ENCODE measurements at places on chromosomes 4 and X. TPM values are rescaled to one million over a fixed set of nuclear protein-coding genes. Genes with fewer than 3 reads are reported as not detected.

The NMU gene
- 2.0 TPM for polyA plus RNA-seq

The RTL9 gene
- polyA plus RNA-seq: 1.3 TPM

The CXCL11 gene
- not detected for polyA plus RNA-seq

The EDNRA gene
- polyA plus RNA-seq: 19.0 TPM

The SPIN2A gene
- 3.0 TPM for polyA plus RNA-seq

The CT45A1 gene
- not detected for polyA plus RNA-seq

The MAGEA9B gene
- polyA plus RNA-seq: not detected

The NOCT gene
- polyA plus RNA-seq: 9.9 TPM

The CITED1 gene
- polyA plus RNA-seq: not detected

The CT45A5 gene
- polyA plus RNA-seq: not detected

DNA sequence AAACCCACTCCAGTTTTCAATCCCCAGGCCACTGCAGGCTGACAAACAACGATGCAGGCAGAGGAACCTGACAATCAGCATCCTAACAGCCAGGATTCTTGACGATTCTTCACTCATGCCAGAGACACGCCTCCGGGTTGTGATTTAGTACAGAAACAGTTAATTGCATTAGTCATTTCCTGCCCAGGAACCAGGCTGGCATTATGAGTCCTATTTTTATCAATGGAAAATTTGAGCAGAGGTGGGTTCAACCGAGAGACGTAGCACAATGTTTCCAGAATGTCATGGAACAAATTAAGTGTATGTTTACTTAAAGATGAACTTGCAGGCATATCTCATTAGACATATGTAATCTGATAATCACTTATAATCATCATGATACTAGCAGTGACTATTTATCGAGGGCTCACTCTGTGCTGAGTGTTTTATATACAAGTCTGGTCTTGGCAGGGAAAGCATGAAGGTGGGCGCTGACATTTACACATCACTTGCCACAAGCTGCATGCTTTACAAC, 159.7 kb downstream of the NSUN7 start:
- DNase-seq: peak; percentile 38

DNA sequence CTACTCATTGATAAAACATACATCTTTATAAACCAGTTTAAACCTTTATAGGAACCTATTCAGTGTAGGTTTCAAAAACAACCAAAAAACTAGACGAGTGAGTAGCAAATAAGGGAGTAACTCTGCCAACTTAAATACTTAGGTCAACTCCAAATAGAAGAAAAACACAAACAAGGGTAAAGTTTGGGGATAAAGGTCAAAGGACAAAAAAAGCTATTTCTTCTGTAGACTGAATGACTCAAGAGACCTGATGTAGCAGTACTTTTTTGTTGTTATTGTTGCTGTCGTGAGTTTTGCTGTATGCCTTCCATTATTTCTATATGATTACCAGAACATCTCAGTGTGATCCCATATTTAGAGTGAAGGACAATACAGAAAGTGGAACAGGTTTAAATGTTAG, 199.3 kb downstream of the SPOCK3 start:
- no peak for DNase-seq

GRCh38 chrX:5650904-5651303, 577.8 kb downstream of the NLGN4X start:
- no peak for DNase-seq

DNA sequence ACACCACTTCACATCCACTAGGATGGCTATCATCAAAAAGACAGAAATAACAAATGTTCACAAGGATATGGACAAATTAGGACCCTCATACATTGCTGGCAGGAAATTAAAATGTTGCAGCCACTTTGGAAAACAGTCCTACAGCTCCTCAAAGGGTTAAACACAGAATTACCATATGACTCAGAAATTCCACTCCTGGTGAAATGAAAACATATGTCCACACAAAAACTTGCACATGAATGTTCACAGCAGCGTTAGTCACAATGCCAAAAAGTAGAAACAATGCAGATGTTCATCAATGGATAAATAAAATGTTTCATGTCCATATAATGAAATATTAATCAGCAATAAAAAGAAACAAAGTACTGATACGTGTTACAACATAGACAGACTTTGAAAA, 15.1 kb downstream of the S100G start:
- no peak for DNase-seq

DNA sequence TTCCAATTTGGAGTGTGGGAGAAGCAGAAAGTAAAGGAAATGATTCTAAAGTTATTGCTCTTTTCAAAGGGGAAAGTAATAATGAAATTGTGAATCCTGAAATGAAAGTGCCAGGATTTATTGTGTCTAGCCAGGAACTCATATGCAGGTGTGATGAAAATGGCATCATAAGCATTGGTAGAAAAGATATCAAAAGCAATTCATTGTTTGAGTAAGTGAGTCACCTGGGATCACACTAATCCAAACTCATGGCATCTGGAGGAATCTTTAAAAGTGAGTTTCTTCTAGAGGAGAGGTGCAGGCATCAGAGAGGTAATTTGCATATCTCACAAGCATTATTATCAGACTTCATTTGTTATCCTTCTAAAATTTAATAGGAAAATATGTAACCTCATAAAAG, 84.7 kb downstream of the LARP7 start:
- no peak for DNase-seq

DNA sequence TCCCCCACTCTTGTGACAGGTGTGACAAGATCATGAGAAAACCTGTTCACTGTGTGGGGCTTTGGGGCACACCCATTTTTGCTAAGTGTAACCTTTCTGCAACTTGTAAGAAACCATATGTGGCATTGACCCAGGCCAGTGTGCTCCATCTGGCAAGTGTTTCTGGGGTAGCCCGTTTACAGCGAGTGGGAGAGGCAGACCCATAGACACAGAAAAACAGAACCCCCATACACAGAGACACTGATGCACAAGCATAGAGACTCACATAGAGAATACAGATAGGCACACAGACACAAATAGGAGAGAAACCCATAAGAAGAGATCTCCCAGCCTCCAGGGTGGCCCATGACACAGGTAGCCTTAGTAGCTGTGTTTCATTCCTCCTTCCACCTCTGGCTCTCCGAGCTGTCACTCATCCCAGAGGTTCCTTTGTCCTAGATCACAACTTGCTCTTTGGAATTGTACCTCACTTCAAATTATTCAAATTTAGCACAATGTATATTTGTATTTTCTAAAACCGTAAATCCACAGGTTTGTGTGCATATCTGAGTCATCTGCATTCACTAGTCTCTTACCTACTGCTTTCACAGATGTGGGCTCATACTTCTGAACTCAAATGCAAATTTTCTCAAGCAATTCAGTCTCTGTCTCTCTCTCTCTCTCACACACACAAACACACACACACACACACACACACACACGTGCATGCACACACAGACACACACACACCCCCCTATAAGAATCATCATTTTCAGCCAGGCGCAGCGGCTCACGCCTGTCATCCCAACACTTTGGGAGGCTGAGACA, 114.4 kb downstream of the SH3KBP1 start:
- no peak for DNase-seq

GRCh38 chr4:55033296-55033695, 92.1 kb downstream of the KDR start:
- DNase-seq: no peak

- peak; percentile 79 for DNase-seq
Observed at GRCh38 chr4:173252024-173252935, 81.9 kb downstream of the HMGB2 start.

DNA sequence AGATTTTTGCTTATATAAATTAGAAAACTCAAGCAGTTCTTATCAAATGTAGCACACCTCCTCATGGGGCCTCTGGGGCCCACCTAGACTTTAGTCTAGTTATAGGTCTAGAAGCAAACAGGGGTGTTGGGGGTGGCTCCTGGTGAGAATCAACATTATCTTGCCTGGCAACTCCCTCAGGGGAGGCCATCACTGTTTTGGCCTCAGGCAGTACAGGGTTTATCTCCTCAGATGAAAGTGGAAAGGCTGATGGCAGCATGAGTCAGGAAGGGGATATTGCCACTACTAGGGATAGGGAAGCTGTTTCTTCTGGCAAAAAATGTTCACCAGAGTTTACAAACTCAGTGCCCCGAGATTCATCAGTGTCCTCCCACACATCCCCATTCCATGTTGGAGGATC, 232.4 kb upstream of the BMP3 start:
- no peak for DNase-seq

DNA sequence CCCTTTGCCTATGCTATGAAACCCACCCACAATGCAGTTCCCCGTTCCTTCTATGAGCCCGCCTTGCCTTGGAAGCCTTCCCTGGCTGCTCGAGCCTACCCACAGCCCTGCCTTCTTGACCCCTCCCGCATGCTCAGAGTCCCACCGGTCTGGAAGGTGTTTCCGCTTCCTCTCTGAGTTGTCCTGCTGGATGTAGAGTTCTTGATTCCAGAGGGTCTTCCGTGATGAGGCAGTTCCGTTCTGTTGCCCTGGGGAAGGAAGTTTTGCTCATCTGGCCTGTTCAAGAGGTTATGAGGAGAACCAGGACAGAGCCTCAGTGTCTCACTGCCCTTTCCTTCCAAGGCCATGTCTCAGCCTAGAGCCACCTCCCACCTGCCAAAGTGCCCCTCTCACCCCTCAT, 7.5 kb downstream of the GPKOW start:
- no peak for DNase-seq

DNA sequence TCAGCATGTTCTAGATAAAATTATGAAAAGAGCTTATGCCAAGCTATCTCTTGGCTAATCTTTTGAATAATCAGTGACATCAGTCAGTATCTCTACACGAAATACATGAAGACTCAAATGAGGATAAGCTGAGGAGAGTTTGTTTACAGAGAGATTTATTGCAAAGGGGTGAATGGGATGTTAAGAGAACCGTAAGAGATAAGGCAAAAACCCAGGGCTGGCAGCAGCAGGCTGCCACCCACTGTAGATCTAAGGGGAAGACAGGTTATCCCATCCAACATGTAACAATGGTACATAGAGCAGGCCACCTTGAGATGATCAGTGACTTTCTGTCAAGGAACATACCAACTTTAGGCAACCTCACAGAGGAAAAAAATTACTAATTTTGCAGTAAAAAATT, 432.1 kb upstream of the NR3C2 start:
- peak; percentile 28 for DNase-seq

DNA sequence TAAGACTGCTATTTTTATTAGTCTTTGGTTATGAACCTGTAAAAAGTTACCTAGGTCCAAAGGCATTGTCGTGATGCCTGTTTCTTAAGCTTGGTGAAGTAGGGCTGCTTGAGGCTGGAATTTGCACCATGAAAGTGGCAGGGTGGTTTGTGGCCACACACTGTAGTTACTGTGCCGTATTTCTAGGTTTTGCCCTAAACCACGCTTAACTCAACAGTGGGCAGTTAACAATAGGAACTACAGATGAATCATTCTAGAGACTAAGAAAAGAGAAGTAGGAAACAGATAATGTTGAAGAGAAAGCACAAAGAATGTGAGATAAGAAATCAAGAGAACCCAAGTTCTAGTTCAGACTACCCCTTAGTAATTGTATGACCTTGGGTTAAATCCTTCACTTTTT, 11.5 kb downstream of the ETNPPL start:
- DNase-seq: no peak

- no peak for DNase-seq
Observed at GRCh38 chrX:115486510-115486909, 74.5 kb upstream of the PLS3 start.

DNA sequence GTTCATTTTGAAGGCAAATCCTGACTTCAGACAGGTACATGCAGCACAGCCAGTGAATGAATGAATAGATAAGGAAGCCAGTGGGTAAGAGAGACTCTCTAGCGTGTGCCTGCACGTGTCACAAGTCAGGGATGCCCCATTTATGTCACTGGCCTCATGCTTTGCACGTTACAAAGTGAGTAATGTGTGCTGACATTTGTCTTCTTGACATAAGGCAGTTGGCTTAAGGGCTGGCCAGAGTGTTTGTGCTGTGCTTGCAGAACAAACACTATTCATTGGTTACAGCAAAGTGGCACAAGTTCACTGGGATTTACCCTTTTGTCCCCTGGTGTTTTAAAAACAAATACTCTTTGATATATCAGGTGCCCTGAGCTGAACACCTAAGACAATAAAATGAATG, 55.9 kb downstream of the CRMP1 start:
- DNase-seq: peak; percentile 28

DNA sequence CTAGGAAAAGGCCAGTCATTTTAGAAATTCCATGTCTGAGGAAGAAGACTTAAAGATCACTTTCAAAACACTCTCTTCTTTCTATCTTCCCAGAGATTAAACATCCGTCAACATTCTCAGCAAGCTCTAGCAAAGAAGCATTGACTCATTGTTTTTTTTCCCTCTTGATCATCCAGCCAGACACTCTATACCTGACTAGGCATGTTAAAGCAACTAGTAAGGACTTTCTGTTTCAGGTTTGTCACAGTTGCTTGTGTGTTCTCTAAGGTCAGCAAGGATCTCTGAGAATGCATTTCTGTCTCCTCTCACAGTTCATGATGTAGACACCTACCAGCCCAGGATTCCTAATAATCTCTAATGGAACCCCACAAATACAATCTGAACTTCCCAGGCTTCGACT, 112.2 kb downstream of the IL13RA2 start:
- no peak for DNase-seq

DNA sequence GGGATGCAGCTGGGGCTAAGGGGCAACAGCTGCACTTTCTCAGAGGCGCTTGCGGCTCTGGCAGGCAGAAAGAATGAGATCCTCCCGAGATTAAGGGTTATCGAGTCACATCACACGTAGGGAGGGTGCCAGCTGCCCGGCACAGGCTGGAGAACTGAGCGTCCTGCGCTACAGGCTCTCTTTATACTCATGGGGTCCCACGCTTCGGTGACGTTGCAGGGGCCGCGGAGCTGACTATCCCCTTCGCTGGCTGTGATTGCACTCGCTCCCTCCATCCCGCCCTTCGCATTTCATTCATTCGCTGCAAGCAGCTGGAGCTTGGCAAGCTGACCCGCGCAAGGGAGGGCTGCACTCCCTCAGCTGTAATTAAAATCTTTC, at the start of gene TACR3:
TSS of gene TACR3 (minus strand) at position 156 of the 378 bp plus-strand sequence. CDS start 310 bp downstream, outside the sequence.
- peak; percentile 18 for DNase-seq

- DNase-seq: no peak
Observed at GRCh38 chr4:102847687-102848086, 20.3 kb upstream of the UBE2D3 start.

- DNase-seq: no peak
Observed at GRCh38 chrX:150573702-150574101, 5.3 kb downstream of the MTM1 start.

All from hepatocyte (in vitro differentiated cells).